ENCODE measurements at places on chromosomes 11 and 22.

GRCh38 chr11:21465203-21465602 is 727.7 kb upstream of the ANO5 start:
- DNase-seq: no peak

DNA sequence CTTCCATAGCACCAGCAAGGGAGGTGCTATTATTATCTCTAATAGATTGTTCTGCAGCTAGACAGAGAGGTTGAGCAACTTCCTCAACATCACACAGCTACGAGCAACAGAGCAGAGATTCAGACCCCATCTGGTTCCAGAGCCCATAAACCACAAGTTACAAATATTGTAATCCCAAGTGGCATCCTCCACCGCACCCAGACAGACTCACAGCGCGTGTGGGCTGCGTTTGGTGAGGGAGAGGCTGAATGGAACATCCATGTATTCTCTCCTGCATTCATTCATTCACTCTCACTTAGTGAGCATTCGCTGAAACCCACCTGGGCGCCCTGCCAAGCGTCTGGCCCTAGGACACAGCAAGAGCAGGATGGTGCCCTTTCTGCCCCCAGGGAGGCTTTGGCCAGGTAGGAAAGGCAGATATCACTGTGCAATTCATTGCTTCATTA is 33.5 kb downstream of the LIF start:
- no peak for DNase-seq

GRCh38 chr11:81570669-81571068 is 1163.0 kb downstream of the FAM181B start:
- no peak for DNase-seq

- peak; percentile 96 for DNase-seq
These were observed 3.4 kb downstream of the FADS3 start for GRCh38 chr11:61887839-61888494.

- DNase-seq: no peak
These were observed 1.7 kb downstream of the PICALM start for GRCh38 chr11:86067009-86067850.

- DNase-seq: no peak
These were observed 64.9 kb downstream of the NECTIN1 start for GRCh38 chr11:119664063-119664572.

- no peak for DNase-seq
These were observed 1.1 kb downstream of the SYTL2 start for GRCh38 chr11:85809863-85810262.

DNA sequence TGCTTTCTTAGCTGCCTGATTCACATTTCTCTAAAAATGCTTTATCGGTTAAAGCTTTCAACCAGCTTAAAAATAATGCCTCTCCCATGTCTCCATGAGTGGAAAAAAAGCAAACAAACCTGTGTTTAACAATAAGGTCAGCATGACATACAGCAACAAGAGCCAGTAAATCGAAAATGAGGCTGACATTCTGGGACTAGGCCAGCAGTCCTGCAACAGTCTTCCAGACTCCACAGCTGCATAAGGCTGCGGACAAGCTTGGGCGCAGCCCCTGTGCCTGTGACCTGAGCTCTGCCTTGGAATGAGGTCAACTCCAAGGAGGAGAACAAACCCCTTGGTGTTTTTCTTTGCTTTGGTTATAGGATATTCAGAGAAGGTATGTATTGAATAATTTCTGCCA is 95.5 kb downstream of the PGR start:
- no peak for DNase-seq

- peak; percentile 82 for DNase-seq
These were observed 8.1 kb downstream of the PC start for GRCh38 chr11:66950112-66950535.

DNA sequence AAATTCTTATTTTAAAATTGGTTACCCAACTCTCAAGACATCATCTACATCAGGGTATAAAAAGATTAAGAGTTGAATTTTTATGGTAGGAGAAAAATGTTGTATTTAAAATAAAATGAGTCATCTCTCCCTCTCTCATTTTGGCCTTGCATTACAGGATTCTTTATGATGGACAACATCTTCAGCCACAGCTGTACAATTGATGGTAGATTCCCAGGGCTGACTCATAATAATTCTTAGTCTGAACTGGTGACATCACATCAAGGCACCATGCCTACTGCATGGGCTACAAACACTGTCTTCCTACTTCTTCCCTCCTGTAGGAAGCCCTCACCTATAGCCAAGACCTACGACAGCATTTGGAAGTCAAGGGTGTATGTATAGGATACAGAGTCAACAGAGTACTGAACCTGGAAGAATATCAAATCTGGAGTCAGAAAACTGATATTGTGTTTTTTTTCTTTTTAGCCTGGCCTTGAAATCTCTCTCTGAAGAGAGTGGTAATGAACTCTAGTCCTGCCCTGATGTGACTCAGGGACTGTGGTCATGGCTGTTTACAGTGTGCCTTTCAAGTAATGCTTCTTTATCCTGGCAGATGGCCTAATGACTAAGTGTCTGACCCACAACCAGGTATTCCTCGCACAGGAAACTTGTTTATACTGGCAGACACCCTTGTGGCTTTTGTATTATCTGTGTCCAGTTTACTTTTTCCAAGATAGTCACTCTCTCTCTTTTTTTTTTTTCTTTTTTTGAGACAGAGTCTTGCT is 32.5 kb downstream of the MRGPRX2 start:
- peak; percentile 21 for DNase-seq

- no peak for DNase-seq
These were observed 6.9 kb downstream of the TNNT3 start for GRCh38 chr11:1926156-1927025.

All from H54 (cell line).